SIG-M5 (cell line): ENCODE measurements at places on chromosomes 1 and 21.

DNA sequence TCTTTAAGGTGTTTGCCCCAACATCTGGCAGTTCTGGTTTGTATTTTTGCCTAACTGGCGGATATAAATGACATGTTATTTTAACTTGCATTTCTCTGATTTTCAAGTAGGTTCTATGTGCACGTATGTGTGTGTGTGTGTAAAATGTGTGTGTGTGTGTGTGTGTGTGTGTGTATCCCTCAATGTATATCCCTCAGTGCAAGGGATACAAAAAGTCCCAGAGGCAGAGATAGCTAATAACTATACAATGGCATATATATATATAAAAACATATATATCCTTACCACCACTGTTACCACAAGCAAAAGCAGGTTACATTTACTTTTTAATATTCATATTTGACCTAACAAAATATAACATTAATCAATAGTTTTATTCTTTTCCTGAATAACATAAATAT is 95.0 kb upstream of the NR5A2 start:
- no peak for DNase-seq

- DNase-seq: no peak
Measured at GRCh38 chr1:212190169-212190568, 95.0 kb upstream of the PPP2R5A start.

DNA sequence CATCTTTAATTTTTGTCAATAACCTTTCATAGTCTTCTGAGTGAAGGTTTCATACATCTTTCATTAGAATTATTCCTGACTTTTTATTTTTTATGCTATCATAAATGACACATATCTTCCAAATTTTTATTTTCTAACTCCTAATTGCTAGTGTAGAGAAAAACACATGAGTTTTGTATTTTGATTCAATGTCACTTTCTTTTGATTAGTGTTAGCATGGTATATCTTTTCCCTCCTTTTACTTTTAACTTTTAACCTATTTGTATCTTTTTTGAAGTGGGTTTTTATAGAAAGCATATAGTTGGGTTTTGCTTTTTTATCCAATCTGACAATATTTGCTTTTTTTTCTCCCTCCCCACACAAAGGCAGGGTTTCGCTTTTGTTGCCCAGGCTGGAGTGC is 43.2 kb downstream of the SDCCAG8 start:
- no peak for DNase-seq

GRCh38 chr1:219587801-219588561 is 24.9 kb downstream of the ZC3H11B start:
- peak; percentile 93 for DNase-seq

DNA sequence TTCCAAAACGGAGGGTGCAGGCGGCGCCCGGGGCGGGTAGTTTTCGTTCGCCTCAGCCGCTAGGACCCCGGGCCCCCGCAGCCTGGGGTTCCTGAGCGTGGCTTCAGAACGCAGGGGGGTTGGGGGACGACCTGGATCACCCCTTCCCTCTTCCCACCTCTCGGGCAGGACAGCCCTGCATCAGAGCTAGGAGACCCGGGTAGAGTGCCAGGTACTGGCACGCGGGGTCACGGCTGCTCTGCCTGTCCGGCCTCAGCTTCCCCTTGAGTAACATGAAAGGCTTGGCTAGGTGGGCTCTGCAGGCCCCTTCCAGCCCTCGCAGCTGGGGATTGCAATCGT is 484 bp downstream of the DFFB start:
- no peak for DNase-seq

GRCh38 chr1:59173721-59174120 is 123.2 kb upstream of the FGGY start:
- DNase-seq: no peak

- no peak for DNase-seq
Measured at GRCh38 chr1:3788756-3789420, 7.4 kb downstream of the LRRC47 start.

- peak; percentile 52 for DNase-seq
Measured at GRCh38 chr1:40890771-40891170, 28.6 kb upstream of the CITED4 start.

DNA sequence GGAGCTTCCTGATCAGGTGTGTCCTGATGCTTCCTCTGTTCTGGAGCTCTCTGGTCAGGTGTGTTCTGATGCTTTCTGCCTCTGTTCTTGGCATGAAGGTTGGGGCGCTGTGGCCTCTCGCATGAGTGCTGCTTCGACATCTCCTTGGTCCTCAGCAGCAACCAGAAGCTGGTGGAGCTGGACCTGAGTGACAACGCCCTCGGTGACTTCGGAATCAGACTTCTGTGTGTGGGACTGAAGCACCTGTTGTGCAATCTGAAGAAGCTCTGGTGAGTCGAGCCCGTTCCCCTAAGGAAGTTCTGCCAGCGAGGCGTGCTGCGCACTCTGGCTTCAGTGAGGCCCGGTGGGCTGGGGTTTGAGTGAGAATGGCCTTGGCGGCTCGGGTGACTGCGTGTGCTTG is 18.0 kb downstream of the NLRP3 start:
- no peak for DNase-seq

DNA sequence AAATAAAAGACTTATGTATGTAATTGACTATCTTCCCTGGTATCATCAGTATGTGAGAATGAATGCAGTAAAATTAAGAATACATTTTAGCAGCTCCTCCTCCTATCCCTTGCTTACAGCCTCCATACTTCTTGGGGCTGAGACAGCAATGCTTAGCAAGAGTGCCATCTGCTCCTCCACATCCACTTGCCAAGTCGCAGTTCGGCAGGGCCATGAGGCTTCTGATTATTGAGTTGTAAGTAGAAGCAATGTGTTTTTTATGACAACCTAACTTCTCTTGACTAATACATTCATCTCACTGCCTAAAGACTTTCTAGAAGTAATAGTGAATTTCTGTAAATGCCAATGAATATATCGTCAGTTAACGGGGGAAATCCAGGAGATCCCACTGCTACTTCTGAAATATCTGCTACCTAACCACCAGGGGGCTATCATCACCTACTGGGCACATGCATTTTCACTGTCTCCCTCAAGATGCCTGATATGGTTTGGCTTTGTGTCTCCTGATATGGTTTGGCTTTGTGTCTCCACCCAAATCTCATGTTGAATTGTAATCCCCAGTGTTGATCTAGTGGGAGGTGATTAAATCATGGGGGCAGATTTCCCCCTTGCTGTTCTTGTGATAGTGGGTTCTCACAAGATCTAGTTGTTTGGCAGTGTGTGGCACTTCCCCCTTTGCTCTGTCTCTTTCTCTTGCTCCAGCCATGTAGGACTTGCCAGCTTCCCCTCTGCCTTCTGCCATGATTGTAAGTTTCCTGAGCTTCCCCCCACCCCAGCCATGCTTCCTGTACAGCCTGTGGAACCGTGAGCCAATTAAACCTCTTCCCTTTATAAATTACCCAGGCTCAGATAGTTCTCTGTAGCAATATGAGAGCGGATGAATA is 59.6 kb downstream of the EXTL2 start:
- no peak for DNase-seq

DNA sequence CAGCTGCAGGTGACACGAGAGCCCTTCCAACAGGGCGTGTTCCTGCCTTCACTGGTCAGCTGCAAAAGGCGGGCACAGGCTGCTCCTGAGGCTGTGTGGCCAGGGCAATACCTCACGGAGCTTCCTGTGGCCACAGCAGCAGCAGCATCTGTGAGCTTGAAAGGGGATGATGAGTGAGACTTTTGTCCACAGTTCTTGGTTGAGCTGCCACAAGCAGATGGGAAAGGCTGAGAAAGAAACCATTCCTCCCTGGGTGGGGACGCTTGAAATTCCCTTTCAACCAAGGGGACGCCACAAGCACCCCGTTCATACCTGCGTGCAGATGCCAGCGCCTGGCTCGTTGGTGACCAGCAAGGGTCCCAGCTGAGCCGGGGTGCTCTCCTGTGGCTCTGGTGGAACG is 37.6 kb downstream of the B3GALT5 start:
- DNase-seq: no peak

DNA sequence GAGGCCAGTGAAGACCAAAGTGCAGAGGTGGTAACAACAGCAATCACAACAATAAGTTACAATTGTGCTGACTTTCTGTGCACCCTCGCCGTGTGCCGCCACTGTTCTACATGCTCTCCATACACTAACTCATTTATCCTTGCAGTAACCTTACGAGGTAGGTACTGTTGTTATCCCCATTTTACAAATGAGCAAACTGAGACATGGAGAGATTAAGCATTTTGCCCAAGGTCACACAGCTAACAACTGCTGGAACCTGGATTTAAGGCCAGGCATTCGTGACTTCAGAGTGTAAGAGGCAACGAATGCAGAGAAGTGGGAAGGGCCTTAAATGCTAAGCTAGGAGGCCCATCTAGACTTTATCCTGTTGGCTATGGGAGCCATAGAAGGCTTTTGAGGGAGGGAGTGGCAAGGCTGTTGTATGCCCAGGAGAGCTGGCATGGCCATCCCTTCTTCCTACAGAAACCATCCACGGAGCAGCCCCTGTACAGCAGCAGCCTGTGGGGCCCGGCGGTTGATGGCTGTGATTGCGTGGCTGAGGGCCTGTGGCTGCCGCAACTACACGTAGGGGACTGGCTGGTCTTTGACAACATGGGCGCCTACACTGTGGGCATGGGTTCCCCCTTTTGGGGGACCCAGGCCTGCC is 36.6 kb downstream of the AZIN2 start:
- no peak for DNase-seq

GRCh38 chr1:144551543-144552424 is 40.9 kb upstream of the PPIAL4F start:
- DNase-seq: peak; percentile 96

DNA sequence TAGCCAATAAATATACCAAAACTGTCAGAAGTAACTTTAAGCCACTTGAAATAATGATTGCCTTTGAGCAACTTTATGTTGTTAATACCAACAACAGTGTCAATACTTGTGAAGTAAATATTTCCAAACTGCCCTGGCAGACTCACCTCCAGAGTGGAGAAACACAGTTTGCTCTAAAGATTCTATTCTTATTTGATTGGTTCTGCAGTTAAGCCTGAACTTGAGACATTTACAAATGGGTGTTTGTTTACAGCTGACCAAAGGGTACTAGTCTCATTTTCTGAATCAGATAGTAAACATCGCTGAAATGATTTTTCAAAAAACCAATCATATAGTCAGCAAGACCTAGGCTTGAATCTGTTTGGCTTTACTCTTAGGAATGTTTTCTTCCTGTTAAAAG is 1.3 kb upstream of the MYOC start:
- no peak for DNase-seq

DNA sequence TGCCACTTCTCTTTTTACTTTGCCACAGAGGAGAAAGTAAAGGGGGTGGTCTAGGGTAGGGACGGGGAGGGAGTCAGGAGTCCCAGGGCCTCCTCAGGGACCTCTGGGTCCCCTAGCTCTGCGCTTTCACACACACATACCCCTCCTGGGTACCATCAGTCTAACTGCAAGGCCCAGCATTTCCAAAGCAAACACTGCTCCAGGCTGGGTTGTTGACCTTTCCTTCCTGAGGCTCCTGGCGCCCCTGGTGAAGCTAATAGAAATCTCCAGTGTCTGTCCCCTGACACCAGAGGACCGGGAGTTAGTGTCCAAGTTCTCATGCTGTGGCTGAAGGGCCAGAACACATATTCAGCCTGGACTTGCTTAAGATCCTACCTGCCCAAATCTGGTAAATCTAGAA is 3.9 kb downstream of the TMEM63A start:
- no peak for DNase-seq

- no peak for DNase-seq
Measured at GRCh38 chr1:228852024-228852423, 116.7 kb downstream of the RHOU start.

GRCh38 chr21:32415451-32416398 is 3.2 kb downstream of the EVA1C start:
- DNase-seq: no peak

DNA sequence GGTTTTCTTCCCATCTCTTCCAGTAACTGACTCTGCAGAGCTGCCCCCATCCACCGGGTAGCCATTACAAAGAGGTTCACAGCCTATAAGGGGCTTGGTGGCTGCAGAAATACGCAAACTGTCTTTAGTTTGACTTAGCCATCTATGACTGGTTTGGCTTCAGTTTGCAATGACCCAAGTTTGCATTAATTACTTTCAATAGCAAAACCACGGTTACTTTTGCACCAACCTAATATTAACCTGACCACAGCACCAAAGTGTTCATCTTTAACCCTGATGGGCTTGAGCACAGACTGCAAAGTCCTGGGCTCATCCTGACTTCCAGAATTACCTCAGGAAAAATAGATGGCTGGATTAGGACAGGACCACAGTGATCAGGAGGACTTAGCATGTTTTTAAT is 2.2 kb upstream of the HAO2 start:
- no peak for DNase-seq

GRCh38 chr1:14977338-14977931 is 176.1 kb upstream of the TMEM51 start:
- no peak for DNase-seq

GRCh38 chr1:208025031-208025430 is 114.1 kb upstream of the CD34 start:
- no peak for DNase-seq

GRCh38 chr1:96845464-96845863 is 123.9 kb downstream of the PTBP2 start:
- no peak for DNase-seq

GRCh38 chr1:72438270-72438669 is 155.9 kb upstream of the NEGR1 start:
- DNase-seq: no peak
